Dermis microvascular lymphatic vessel endothelial cell (primary cell): ENCODE measurements at places on chromosomes 13 and 19. TPM values are rescaled to one million over a fixed set of nuclear protein-coding genes. Genes with fewer than 3 reads are reported as not detected.

DNA sequence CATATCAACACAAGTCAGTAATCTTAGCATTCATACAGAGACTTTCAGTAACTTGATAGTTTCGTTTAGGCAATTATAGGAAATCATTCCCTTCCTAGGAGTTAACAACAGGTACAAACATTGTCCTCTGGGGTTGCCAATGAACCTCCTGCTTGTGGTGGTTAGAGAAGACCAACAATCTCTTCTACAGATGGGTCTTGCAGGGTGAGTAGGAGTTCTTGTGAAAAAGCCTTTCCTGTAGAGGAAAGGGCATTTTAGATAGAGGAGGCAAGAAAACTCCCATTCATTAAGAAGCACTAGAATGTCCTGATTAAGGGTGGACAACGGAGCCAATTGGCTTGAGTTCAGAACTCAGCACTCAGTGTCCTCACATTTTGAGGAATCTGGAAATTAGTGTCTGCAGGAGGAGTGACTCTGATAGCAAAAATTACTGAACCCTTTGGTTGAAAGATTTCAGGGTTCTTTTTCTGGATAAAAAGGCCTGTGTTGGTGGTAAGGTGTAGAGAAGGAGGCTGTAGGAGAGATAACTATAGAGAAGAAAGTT, 4.2 kb downstream of the WDFY2 start:
- DNase-seq, result no peak

DNA sequence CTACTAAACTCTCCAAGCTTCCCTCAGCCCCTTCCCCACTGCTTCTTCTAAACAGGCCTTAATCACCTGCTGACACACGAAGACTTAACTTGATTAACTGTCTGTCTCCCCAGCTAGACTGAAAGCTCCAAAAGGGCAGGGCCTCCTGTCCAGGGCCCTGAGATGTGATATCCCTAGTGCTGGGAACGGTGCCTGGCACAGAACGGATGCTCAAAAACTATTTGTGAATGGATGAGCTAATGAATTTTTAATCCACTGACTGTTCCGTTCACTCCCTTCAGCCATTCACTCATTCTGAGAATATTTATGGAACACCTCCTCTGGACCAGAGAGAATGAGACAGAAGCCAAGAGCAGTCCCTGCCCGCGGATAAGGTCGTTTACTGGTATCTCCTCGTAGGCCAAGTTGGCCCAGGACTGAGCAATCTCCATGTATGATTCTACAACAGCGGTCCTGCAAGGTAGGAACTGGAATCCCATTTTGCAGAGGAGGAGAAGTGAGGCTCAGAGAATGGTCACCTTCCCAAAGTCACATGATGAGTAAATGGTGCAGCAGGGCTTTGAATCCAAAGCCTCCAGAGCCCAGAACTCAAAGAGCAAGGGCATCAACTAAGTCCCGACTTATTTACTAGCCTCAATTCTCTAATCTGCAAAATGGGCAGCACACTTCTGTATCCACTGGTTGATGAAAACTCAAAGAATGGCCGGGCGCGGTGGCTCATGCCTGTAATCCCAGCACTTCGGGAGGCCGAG, 3.4 kb downstream of the DMWD start:
- DNase-seq, result no peak

GRCh38 chr13:107834717-107835116, 380.6 kb downstream of the LIG4 start:
- no peak for DNase-seq

DNA sequence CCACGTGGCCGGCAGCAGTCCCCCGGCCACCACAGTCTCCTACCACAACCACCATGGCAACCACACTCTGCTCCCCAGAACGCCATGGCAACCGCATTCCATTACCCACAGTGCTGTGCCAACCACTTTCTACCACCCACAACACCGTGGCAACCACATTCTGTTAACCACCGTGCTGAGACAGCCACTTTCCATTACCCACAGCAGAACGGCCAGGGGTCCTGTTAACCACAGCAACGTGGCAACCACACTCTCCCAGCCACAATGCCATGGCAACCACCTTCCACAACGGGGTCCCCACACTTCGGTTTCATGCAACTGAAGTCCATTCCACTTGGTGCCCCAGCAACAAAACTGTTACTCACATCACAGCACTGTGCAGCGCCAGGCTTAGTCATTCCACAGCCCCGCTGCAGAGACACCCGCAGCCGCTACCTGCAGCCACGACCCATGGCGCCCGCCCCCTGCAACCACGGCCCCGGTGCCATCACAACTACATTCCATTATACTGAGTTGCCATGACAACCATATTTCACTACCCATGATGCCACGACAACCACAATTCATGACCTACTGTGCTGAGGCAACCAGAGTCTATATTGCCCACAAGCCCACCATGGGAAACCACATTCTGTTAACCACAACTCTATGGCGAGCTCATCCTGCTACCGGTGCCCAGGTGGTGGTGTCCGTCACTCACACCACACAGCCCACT, 10.0 kb downstream of the DPF1 start:
- no peak for DNase-seq

GRCh38 chr13:111338841-111339240, 18.4 kb downstream of the TEX29 start:
- DNase-seq, result no peak

- DNase-seq, result peak; percentile 73
These were observed at the start of gene TRIM13 for GRCh38 chr13:49996951-49997895. Gene TRIM13, plus strand, starts transcription at chr13:49997042. Its CDS starts 14,899 bp downstream, at chr13:50011941.

- DNase-seq, result peak; percentile 19
These were observed 3.6 kb upstream of the GNG8 start for GRCh38 chr19:46639358-46640182.

DNA sequence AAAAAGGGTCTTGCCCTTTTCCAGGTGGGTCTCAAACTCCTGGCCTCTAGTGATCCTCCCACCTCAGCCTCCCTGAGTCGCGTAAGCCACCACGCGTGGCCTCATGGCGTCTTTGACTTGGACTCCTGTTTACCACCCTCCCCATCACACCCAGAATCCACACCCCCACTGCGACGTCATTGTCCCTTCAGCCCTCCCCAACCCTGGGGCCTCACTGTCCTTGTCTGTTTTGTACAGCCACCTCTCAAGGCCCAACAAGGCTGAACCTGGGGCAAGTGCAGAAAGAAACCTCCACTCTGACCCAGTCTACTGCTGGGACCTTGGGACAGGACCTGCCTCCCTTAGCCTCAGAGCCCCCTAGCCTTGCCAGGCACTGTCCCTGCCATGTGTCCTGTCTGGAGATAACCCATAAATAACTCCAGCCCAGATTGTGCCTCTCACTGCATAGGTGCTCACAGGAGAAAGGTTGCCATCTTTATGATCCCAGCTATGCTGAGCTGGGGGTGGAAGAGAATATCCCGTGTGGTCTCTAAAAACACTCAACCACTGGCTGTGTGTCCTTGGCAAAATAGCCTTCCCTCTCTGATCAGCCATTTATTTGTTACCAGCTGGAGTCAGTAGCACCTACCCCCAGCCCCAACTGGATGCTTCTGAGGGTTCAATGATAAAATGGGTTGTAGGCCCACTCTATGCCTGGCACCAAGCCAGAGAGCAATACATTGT, 1.8 kb upstream of the IFI30 start:
- no peak for DNase-seq

GRCh38 chr19:41893899-41894298, 10.9 kb downstream of the ARHGEF1 start:
- no peak for DNase-seq

GRCh38 chr19:11024259-11024658, 63.4 kb downstream of the SMARCA4 start:
- no peak for DNase-seq

DNA sequence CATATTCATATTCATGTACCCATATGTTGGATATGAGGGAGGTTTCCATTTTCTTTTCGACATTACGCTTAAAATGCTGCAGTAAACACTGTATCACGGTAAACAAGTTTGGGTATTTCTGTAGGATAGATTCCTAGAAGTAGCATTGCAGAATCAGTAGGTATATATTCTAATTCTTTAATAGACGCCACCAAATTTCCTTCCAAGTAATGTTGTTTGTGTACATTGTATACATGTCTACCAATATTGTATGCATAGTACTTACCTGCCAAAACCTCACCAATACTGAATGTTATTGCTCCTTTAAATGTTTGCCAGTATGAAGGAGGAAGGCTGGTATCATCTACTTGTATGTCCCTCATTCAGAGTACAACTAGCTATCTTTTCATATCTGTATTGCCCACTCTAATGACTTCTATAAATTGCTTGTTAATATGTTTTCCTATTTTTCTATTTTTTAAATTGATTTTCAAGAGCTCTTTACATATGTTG, 56.1 kb upstream of the ZNF536 start:
- DNase-seq, result no peak

GRCh38 chr13:52737965-52738364, 1.7 kb downstream of the CNMD start:
- no peak for DNase-seq

GRCh38 chr13:69618838-69619237, 488.8 kb upstream of the ATXN8OS start:
- DNase-seq, result no peak

DNA sequence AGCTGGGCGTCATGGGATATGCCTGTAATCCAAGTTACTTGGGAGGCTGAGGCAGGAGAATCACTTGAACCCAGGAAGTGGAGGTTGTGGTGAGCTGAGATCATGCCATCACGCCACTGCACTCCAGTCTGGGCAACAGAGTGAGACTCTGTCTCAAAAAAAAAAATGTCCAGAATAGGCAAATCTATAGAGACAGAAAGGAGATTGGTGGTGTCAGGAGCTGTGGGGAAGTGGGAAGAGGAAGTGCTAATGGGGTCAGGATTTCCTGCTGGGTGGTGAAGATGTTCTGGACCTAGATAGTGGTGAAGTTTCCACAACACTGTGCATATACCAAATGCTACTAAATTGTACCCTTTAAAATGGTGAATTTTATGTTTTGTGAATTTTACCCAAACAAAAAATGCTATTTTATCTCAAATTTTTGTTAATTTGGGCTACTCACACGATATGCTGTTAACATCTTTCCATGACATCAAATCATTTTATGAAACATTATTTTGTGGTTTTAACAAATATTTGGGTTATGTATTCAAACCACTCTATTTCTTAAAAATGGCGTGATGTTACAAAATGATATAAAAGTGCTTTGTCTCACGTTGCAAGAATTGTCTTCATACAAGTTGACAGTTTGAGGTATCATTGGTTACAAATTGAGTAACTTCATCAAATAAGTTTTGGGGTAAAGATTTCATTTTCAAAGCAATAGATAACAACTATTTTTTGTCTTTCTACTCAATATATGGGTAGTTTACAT, 7.4 kb upstream of the CYP4F3 start:
- DNase-seq, result no peak

- no peak for DNase-seq
These were observed 17.6 kb upstream of the POSTN start for GRCh38 chr13:37616131-37616530.

XPO4 gene
- 21.3 and 22.0 TPM in 2 replicates for total RNA-seq

SLITRK6 gene
- total RNA-seq, result not detected in 2 replicates

CGB1 gene
- total RNA-seq, result not detected in 2 replicates

MCOLN1 gene
- total RNA-seq, result 2.8 and 7.1 TPM in 2 replicates

HSD17B14 gene
- total RNA-seq, result 2.8 and 4.2 TPM in 2 replicates

CSNK1A1L gene
- not detected in 2 replicates for total RNA-seq

RAB20 gene
- 0.77 and 0.89 TPM in 2 replicates for total RNA-seq
